Stimulated activated CD8-positive, alpha-beta memory T cell treated with anti-CD3 and anti-CD28 coated beads, Interleukin-7, amount 100 ng/mL, for 24 hours (primary cell): ENCODE measurements at places on chromosomes 12 and 14.

- no peak for DNase-seq
These were observed 33.7 kb downstream of the TCTN1 start for GRCh38 chr12:110647631-110648040.

GRCh38 chr12:110561471-110562201, 21.5 kb downstream of the PPTC7 start:
- no peak for DNase-seq

DNA sequence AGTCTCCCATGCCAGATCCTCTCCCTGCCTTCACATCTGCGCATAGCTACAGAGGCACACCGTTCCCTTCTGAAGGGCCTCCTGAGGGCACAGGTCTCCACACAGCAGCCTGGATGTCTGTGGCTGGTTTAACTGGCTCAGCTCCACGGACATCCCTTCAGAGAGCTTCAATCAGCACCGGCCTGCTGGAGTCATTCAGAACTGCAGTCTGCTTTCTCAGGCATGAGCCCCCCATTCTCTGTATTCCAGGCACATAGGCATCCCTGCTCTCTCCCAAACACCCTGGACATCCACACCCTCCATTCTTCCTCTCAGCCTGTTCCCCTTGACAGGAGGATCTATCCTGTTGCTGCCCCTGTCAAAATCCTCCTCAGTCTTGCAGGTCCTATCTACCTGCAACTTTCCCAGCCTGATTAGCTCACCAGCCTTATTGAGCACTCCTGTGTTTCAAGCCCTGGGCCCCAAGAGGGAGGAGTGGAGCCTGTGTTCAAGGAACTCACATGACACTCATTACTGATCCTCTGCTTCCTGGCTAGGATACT, 2.9 kb upstream of the DHRS2 start:
- DNase-seq = no peak

- no peak for DNase-seq
These were observed 96.5 kb upstream of the NCOR2 start for GRCh38 chr12:124663771-124664366.

- DNase-seq = no peak
These were observed 467.2 kb downstream of the MED13L start for GRCh38 chr12:115810122-115810901.

DNA sequence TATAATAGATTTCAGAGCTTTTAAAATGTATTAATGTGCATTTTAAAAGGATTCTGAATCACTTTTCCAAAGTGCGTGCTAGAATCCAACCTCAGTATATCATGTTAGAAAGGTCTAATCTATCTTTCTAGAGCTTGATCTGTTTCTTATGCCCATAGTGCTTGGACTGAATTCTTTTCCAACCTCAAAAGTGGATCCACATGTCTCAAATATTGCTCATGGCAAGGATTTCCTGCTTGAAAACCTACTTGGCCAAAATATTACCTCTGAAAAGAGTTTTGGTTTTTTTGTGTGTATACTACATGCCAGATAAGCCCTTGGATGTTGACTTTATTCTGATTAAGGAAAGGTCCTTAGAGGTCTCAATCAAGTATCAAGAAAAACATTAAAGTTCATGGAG, 16.9 kb upstream of the SLC6A15 start:
- no peak for DNase-seq

DNA sequence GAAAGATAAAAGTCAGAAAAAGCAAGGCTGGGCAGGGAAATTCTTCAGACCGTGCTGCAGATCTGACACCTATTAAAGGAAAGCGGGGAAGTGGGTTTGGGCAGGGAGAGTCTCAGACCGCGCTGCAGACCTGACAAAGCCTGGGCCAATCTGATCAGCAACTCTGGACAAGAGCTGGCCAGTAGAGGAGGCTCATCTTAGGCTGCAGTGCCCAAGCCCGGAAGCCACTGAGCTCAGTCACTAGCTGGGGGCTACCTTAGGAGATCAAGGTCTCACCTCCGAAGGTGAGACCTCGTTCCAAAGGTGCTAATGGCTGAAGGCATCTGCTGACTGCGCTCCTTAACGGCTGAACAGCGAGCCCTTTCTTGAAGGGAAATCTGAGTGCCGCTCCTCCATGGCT, 60.2 kb downstream of the SINHCAF start:
- no peak for DNase-seq

DNA sequence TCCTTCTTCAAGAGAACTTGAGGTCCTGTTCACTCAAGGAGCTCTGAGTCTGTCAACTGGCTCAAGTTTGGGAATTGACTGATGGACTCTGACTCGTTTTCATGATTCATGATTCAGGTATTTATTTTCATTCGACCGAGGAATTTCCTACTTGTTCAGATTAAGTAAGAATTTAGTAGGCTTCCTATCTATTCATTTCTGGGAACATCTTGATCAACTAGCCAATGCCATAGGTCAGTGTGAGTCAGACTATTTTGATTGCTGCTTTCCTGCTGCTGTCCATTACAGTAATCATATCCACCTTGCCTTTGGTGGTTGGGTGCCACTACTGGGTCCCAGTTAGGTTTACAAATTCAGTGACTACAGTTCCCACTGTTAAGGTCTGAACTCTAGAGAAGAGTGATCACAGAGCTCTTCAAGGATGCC, 6.1 kb downstream of the FAM186A start:
- no peak for DNase-seq

- no peak for DNase-seq
These were observed 8.2 kb downstream of the VDR start for GRCh38 chr12:47896633-47897032.

DNA sequence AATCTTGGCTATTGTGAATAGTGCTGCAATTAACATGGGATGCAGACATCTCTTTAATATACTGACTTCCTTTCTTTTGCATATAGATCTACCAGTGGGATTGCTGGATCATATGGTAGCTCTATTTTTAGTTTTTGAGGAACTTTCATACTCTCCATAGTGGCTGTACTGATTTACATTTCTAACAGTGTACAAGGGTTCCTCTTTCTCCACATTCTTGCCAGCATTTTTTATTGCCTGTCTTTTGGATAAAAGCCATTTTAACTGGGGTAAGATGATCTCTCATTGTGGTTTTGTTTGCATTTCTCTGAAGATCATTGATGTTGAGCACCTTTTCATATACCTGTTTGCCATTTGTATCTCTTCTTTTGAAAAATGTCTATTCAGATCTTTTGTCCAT, 8.4 kb downstream of the AMDHD1 start:
- DNase-seq = no peak

DNA sequence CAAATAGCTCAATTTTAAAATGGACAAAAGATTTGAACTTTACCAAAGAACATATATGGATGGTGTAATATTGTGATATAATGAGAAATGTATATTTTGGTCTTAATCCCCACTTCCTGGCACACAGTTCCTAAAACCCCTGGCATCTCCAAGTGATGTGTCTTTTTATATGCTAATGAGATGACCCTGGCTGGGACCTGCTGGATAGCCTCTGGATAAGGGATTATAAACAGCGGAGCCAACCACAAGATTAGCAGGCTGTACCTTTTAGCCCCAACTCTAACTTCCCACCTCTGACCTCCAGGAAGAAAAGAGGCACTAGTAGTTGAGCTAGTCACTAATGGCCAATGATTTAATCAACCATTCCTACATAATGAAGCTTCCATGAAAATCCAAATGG, 130.0 kb downstream of the DPF3 start:
- DNase-seq = no peak

- DNase-seq = no peak
These were observed 30.0 kb upstream of the RPLP0 start for GRCh38 chr12:120230974-120231315.

DNA sequence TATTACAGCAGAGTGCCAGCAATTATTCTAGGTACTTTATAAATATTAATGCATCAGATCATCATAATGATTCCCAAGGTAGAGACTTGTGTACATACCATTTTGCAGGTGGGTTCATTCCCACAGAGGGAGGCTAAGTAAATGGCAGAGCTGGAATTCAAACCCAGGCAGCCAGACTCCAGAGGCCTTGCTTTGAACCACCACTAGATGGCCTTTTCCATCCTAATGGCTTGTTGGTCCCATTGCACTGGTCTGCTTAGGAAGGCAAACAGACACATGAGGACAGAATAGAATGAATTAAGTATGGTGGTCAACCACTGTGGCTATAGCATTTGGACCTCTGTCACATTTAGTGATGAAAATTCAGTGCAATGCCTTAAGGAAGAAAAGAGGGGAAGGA, 158.7 kb downstream of the METTL25 start:
- DNase-seq = no peak

GRCh38 chr12:113862590-113863454, 103.3 kb downstream of the RBM19 start:
- no peak for DNase-seq

GRCh38 chr14:85042301-85042700, 487.6 kb upstream of the FLRT2 start:
- no peak for DNase-seq

- no peak for DNase-seq
These were observed 179.7 kb downstream of the RAD51B start for GRCh38 chr14:67999290-67999689.

DNA sequence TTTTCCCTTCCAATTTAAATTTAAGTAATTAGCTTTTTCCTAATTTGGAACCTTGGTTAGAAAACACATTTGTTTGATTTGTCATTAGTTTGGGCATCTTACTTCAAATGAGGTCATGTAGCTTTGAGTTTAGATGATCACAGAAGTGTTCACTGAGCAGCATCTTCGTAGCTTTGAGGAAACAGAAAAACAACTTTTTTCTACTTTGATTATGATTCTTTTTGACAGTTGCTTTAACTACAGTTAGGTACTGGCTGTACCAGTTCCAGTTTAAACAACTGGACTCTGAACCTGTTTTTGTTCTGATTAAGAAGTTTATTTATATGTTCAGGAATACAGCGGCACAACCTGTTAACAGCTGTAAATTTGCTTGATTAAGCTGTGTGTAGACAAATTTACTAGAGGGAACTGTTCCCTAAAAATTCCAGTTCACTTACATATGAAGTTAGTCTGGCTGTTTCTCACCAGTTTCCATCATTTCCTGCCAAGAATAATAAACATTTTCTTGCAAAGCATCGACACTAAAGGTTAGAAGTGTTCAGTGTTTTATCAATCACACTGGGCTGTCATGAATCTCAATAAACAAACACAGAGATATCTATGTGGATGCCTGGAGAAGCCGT, 191.9 kb downstream of the RAD51B start:
- no peak for DNase-seq

- no peak for DNase-seq
These were observed 14.7 kb downstream of the NKX2-1 start for GRCh38 chr14:36505181-36505815.

GRCh38 chr14:22300646-22301045, 288.4 kb downstream of the DAD1 start:
- no peak for DNase-seq

DNA sequence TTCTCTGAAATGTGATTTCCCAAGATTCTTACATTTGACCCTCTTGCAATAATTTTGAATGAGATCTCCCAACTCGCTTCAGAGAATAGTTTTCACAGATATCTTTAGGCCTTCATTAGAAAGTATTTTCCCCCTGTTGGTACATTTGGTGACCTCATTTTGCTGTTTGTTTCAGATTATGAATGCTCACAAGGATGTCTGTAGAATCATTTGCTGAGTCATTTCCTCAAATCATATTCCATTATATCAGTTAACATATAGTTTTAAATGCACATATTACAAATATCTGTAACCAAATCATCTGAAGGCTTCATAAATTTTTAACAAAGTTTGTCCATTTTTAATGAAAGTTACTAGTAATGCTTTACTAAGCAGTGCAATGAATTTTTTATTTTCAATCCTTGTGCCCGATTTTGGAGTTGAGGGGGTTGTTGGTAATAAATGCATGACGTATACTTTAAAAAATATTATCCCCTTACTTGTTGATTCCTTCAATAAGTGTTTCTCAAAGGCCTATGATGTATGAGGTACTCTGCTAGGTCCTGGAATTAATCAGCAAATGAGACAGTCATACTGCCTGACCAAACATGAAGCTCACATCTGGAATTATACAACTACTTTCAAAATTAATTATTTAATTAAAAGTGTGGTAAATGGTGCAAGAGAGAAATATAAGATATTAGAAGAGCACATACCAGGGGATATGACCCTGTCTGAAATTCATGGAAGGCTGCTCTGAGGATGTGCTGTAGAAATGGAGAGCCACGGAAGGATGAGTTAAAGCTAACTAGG, 126.9 kb upstream of the RAP1B start:
- DNase-seq = no peak

GRCh38 chr12:86723326-86723725, 467.1 kb upstream of the MGAT4C start:
- no peak for DNase-seq

GRCh38 chr14:65187421-65188049, 85.2 kb upstream of the MAX start:
- no peak for DNase-seq

- DNase-seq = no peak
These were observed 15.1 kb downstream of the NAP1L1 start for GRCh38 chr12:76069339-76069738.

DNA sequence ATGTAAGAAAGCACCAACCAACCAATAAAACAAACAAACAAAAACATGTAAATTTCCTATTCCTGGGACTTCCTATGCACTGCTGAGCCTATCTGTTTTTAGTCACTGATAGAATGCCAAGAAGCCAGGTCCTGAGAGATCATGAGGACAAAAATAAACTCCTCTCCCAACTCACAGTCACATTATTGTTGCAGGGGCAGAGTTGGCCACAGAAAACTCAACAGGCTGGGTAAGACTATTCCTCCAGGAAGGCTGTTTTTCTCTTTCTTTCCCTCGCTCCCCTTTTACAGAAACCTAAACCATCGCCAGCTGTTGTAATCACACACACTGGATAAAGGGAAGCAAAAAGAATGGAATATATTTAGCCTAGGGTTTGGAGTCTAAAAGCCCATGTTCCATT, 55.8 kb upstream of the METAP2 start:
- no peak for DNase-seq

DNA sequence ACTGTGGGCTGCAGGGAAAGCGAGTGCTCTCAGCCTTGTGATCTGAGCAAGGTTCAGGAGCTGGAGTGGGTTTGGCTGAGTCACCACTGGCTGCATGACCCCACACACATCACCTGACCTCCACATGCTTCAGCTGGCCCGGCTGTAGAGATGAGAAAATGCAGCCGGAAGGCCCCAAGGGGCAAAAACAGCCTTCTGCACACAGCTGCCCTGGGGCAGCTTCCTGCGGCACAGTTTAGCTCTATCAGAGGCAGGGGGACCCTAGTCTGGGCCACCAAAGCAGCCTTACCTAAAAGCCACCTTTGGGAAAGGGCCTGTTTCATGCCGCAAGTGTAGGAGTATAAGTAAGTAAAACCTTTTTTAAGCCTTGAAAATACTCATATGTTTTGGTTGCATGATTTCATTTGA, 123.3 kb downstream of the SSPN start:
- no peak for DNase-seq
